ENCODE measurements at places on chromosomes 3 and 15.

GRCh38 chr3:140051019-140051957 is 116.3 kb downstream of the CLSTN2 start:
- no peak for DNase-seq

DNA sequence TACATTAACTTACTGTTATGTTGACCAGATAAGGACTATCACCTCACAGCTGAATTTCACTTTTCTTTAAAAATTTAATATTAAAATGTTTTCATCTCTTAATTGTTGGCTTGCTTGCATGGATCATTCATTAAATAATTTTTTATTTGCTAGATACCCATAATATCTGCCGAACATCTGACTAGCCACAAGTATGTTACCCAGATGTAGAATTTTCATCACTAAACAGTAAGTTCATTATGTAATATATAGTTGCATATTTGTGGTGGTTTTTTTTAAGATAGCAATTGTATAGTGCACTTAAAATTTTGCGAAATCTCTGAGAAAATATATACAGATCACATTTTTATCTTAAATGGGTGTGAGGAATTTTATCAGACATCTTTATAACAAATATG is 190.4 kb downstream of the MBNL1 start:
- no peak for DNase-seq

DNA sequence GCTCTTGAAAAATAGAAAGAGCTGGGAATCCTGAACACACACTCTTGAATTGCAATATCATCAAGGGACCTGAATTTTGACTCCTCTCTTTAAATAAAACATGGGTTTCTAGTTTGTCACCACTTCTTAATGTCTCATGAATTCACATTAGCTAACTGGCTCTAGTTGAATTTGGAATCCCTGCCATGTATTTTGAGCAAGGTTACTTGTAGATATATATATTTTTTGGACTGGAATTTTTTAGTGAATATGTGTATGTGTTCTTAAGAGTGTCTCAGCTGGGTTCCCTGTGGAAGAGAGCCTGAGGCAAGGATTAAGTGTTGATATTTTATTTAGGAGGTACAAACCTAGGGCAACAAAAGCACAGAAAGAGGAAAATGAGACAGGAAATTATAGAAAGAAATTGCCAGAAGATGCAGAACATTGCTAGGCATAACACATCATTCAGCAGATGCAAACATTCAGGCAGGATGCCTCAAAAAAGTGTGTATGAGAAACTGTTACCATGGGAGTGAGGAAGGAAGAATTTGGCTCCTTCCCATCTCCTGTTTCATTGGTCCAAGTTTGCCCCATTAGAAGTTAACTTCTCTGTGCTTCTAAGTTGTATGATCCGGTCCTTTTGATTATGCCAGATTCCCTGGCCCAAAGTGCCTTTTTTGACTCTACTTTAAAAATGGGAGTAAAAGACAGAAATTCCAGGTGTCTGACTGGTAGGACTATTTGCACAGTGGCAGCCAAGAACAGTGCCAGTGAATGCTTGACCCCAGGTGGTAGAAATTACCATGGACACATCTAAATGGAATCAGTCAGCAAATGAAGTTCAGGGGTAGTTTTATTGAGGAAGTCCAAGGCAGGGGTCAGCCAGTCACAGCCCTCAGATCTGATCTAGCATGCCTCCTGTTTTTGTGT is 253.7 kb upstream of the TGFBR2 start:
- DNase-seq, result no peak

DNA sequence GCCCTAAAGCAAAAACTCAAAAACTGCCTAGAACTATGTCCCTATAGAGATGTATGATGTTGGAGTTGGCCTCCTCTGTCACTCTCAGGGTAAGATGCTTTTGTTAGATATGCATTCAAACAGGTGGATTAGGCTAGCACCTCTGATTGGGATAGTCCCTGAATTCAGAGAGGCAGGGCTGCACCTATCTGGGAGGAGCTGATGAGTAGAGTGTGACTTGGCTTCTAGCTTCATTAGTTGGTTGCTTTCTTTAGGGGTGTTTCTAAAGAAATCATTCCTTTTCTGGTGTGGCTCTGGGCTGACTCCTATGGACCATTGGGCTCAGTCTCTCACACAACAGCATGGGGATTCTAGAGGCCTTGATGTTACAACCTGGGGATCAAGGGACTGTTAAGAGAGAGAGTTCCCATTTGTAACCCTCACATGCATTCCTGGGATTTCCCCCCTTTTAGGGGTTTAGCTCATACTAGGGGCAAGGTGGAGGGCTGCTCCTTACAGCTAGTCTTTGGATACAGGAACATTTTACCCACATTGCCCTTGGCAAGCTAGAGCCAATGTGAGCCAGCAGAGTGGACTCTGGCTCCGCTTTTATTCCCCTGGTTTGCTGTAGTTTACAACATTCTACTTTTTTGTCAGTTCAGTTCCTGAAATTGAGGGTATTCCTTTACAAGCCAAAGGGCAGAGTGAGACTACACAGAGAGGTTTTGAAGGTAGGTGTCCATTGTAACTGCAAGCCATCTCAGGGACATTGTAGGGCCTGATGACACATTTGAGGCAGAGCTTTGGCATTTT is 7.5 kb downstream of the ZNF592 start:
- no peak for DNase-seq

- no peak for DNase-seq
Measured at GRCh38 chr3:187662848-187663409, 7.3 kb downstream of the SST start.

Measured in Panc1 (cell line).